ENCODE measurements at places on chromosomes 1 and 21.

DNA sequence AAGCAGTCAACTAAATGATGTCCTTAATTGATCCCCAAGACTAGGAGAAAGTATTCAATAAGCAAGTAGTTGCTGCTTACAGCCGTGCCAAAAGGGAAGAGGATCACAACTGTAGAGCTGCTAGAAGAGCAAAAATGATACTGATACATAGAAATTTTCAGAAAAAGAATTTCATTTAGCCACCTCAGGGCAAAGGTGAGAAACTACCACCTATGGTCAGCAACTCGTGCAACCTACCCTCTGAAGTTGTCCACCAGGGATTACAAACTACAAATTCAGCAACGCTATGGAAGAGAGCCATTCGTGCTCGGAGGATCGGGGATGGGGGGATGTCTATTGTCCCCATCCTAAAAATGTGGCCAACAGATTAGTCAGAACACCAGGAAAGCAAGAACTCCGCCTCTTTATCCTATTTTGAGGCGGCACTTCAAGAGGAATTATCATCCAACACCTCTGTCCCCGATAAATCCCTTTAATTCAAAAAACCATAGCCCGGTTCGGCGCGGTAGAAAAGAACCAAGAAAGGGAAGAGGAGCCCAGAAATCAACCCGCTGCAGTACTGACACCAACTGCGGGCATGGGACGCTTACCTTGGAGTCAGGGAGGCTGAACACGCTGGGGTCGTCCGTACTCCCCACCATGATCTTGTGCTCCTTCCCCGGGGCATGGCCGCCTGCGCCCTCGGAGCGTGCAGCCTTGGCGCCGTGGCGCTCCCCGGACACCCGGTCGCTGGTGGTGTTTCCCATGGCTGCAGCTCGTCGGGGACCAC is 687 bp downstream of the PRKAB2 start:
- no peak for DNase-seq

- DNase-seq, result no peak
Observed at GRCh38 chr1:105664495-105664894, 1392.0 kb upstream of the PRMT6 start.

DNA sequence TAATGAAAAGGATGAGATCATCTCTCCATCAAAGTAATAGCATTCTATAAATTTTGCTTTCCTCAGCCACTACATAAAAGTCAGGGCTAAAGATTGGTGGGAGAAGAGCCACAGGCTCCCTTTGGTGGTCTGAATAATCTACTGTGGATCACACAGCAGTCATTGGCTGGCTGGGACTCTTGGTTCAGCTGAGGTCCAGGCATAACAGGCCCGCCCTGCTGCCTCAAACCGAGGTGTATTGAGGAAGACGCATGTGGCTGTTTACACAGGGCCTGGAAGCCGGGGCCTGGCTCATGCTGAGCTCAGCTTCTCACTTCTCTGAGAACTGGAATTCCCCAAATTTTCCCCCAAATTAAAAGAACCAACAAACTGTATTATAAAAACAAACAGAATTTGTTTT is 139.2 kb downstream of the PTPRC start:
- DNase-seq, result no peak

GRCh38 chr1:38527373-38527966 is 332.1 kb downstream of the RRAGC start:
- DNase-seq, result no peak

GRCh38 chr1:12326986-12327385 is 97.2 kb downstream of the VPS13D start:
- DNase-seq, result no peak

- no peak for DNase-seq
Observed at GRCh38 chr1:52455686-52456085, 51.3 kb downstream of the PRPF38A start.

DNA sequence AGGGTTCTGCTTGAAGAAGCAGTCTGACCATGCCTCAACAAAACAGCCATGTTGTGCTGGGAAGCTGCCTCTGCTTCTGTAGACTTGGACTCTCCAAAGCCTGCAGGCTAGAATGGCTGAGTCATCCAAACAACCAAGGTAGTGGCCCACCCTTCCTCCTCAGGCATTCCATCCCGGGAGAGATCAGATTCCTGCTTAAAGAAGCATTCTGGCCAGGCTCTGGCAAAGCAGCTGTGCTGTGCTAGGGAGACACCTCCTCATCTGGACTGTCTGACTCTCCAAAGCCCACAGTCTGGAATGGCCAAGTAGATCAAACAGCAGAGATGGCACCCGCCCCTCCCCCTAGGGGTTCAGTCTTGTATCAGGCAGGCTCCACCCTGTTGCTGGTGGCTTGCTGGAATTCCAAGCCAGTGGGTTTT is 38.3 kb upstream of the F3 start:
- DNase-seq, result no peak

DNA sequence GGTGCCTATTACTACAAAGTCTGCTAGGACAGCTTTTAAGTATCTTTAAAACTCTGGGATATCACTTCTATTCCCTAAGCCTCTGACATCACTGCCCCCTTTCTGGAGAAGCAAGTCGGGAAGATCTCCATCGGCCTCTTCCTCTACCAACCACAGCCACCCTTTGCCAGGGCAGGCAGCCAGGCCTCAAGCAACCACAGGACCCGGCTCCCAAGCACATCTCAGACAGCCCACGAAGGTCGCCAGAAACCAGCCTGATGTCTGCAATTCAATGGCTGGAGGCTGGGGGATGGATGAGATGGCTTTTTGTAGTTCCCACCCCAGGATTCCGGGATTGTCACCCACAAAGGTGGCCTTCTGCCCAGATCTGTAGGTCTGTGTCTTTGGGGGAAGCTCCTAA is 70.7 kb downstream of the LGR6 start:
- no peak for DNase-seq

GRCh38 chr1:232274236-232274855 is 355.6 kb downstream of the SIPA1L2 start:
- DNase-seq, result no peak

- DNase-seq, result no peak
Observed at GRCh38 chr1:180135535-180135934, 19.1 kb upstream of the QSOX1 start.

GRCh38 chr1:223235091-223235490 is 92.0 kb upstream of the TLR5 start:
- no peak for DNase-seq

GRCh38 chr1:26122988-26123973 is 11.7 kb downstream of the PDIK1L start:
- DNase-seq, result no peak

- no peak for DNase-seq
Observed at GRCh38 chr21:42746240-42746592, 92.8 kb downstream of the PDE9A start.

DNA sequence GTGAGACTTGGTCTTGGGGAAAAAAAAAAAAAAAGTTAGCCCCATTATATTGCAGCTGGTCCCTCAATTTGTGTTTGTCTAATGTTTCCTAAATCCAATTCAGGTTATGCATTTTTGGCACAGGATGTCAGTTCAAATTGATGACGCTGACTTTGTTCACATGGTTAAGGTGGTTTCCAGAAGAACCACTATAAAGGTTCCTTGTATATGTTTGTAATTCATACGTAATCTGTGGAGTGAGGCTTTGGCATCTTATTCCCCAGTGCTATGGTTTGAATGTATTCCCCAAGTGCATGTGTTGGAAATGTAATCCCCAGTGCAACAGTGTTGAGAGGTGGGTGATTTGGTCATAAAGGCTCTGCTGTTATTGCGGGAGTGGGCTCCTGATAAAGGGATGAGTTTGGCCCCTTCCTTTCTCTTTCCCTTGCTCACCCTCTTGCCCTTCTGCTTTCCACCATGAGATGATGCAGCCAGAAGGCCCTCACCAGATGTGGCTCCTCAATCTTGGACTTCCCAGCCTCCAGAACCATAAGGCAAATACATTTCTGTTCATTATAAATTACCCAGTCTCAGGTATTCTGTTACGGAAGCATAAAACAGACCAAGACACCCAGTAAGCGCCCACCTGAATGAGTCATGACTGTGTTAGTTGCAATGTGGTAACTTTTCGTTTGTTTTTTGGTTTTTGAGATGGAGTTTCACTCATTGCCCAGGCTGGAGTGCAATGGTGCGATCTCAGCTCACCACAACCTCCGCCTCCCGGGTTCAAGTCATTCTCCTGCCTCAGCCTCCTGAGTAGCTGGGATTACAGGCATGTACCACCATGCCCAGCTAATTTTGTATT is 19.5 kb upstream of the HLCS start:
- no peak for DNase-seq

GRCh38 chr1:12597792-12598191 is 20.2 kb downstream of the DHRS3 start:
- DNase-seq, result no peak

DNA sequence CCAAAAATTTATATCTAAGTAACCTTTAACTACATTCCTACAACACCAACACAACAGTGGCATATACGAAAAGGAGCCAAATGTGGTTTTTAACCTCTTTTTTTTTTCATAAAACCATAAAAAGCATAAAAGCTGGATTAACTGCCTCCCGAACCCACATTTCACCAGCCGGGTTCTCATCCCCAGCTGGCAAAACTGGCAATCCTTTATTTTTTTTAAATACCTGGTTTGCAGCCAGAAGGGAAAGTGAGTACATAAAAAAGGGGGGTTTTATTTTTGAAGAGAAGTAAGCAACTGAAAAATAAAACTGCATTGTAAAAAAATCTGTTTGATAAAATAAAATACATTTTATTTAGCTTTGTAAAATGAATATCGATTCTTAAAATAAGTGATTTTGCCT is 295.4 kb downstream of the AKT3 start:
- no peak for DNase-seq

DNA sequence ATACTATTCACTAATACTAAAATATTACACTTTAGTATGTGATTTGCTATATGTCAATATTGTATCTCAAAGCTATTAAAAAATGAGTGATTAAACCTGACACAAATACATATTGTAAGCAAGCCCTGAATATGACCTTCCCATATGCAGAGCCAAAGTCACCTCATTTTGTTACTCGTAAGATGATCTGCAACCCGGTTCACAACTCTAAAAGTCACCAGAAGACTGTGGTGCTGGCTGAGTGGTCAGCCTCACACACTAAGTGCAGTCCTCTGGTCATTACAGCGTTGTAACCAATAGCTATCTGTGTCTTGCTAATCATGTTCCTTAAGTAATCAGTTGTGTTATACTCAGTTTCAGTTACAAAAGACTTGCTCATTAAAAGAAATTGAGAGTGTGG is 197.5 kb upstream of the L1TD1 start:
- no peak for DNase-seq

- peak; percentile 13 for DNase-seq
Observed at GRCh38 chr1:11550664-11551283, 71.8 kb downstream of the DISP3 start.

DNA sequence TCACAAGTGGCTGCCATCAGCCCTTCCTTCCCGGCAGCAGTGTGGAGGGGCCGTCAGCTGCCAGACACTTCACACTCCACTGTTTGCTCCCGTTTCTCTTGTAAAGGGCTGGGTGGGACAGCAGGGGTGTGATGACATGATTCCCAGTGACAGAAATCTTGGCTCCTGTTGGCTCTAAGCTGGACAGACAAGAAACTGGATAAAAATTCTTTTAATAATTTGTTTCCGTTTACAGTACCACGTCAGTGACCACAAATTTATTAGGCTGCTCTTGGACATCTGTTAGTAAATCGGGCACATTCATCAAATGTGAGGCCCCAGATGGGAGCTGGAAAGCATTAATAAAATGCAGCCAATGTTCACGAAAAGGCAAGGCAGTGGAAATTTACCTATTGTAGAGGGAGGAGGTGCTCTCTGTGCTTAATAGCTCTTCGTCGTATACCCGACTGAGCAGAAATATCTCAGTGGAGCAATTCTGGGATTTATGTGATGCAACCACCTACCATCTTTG is 353.7 kb upstream of the GREM2 start:
- DNase-seq, result no peak

DNA sequence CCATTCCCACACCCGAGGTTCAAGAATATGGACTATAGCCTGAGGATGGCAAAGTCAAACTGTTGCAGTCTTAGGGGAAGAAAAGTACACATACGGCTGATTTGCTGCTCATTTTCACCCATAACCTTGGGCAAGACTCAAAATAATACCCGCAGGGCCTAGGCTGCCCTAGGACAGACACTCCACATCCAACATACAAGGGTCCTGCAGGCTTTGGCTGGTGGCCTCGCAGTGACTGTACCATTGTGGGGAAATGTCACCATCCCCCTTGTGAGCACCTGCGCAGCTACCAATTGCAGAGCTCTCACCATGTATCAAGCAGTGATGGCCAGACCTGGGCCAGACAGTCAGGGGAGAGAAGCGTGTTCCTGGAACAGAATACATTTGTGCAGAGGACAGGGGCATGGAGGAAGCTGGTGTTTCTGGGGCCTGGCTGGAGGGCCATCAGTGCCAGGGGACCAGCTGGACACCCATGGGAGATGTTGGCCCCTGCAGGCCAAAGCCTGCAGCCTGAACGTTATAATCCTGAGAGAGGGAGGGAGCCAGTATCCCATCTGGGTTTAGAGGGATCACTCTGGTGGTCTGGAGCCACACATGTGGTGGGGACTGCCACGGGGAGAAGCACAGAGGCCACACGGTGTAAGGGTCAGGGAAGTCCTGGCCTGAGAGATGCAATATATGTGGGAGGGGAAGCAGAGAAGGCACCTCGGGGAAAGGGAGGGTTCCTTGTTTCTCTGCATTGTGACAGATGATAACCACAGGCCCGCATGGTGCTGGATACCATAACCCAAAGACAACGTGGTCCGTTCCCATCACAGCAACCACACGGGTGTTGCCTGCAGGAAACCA is 101.2 kb downstream of the GLIS1 start:
- no peak for DNase-seq

- no peak for DNase-seq
Observed at GRCh38 chr1:236913371-236914037, 90.7 kb downstream of the MT1HL1 start.

DNA sequence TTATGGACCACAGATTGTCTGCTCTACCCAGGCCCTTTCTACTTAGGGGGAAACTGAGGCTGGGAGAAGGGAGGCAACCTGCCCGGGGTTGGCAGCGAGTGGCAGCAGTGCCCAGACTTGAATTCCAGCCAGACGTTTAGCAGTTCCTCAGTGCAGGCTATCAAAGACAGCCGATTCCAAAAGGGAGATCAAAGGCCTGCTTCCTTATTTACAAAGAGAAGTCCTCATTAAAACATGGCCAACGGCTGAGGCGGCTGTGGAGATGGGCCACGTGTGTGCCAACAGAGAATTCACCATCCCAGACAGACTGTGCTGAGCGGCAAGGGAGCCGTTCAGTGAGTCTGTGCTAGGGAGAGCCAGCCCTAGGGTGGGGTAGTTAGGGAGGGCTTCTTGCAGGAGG is 27.7 kb downstream of the C1QB start:
- no peak for DNase-seq

DNA sequence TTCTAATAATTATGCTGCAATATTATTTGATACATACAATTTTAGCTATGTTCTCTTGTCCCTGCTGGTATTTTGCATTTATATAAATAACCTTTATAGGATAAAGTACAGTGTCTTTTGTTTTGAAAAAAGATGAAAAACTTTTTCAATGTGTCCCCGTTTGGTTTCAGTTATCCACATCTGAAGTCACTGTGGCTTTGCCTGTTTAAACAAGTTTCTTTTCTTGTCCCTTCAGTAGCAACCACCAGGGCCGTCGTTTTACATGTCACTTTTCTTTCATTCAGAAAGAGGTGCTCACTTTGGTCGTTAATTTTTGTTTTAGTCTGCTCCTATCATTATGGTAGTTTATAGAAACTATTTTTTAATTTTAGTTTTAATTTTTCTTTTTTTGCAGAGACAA is 41.4 kb downstream of the RABGAP1L start:
- no peak for DNase-seq

GRCh38 chr21:34833465-34833864 is 164.7 kb downstream of the CLIC6 start:
- DNase-seq, result no peak
